ENCODE measurements at places on chromosomes 1 and 21.

- DNase-seq: no peak
These were observed 152.4 kb downstream of the KCTD3 start for GRCh38 chr1:215719552-215719951.

DNA sequence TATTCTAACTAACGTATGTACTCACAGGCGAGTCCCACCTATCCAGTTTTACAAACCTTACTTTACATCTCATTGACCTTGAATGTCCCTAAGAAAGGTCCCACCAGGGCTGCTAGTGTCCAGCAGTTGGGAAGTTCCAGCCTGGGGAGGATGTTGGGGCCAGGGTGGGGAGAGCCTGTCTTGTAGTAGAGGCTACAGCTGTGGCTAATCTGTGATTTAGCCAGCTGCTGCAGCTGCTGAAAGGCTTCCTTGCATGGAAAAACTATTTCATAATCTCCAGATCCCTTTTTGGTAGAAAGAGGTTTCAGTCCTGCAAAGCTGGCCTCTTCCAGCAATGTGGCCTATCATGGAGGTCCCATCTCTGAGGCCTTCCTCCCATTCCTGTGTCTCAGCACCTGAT, 23.1 kb downstream of the TNN start:
- no peak for DNase-seq

DNA sequence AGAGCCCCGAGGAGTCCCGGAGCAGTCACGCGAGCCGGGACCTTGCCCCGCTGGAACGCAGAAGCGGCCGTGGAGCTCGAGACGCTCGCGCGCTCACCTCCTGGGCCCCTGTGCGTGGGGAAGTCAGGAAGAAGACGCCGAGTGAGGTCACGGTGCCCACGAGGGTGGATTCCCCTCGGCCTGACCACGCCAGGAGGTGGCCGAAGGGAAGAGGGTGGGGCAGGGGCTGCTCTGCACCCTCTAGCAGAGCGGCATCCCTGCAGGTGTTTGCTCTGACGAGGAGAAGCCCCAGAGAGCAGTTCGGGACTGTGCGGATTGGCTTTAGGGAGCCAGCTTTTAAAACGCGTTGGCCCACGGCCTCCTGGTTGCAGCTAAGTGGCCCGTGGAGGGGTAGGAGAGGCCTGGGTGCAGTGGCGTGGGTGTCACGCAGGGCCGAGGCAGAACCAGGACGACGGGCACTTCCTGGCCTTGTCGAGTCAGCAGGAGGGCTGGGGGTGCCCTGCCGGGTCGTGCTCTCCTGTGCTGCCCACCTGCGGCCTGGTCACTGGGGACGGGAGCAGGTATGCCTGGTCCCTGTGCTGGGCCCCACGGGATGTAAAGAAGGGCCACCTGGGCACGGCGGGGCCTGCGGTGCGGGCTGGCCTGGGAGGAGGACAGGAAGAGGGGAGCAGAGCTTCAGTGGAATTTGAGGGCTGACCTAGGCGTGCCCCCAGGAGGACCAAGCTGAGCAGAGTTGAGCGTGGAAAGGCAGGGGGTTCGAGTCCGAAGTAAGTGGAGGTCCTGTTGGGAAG, 1.0 kb downstream of the PDXK start:
- no peak for DNase-seq

DNA sequence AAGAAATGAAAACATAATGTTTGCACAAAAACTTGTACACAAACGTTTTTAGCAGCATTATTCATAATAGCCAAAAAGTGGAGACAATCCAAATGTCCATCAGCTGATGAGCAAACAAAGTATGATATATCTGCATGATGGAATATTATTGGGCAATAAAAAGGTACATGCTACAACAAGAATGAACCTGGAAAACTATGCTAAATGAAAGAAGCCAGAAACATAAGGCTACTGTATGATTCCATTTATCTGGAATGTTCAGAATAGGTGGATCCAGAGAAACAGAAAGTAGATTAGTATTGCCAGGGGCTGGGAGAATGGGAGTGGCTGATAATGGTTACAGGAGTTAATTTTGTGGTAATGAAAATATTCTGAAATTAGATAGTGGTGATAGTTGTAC, 19.0 kb downstream of the FBXO28 start:
- DNase-seq: no peak

GRCh38 chr1:175192630-175193526, at the start of gene KIAA0040:
Gene KIAA0040 (minus strand): TSS chr1:175192776. CDS start chr1:175161013, 31,763 bp downstream.
- DNase-seq: no peak

DNA sequence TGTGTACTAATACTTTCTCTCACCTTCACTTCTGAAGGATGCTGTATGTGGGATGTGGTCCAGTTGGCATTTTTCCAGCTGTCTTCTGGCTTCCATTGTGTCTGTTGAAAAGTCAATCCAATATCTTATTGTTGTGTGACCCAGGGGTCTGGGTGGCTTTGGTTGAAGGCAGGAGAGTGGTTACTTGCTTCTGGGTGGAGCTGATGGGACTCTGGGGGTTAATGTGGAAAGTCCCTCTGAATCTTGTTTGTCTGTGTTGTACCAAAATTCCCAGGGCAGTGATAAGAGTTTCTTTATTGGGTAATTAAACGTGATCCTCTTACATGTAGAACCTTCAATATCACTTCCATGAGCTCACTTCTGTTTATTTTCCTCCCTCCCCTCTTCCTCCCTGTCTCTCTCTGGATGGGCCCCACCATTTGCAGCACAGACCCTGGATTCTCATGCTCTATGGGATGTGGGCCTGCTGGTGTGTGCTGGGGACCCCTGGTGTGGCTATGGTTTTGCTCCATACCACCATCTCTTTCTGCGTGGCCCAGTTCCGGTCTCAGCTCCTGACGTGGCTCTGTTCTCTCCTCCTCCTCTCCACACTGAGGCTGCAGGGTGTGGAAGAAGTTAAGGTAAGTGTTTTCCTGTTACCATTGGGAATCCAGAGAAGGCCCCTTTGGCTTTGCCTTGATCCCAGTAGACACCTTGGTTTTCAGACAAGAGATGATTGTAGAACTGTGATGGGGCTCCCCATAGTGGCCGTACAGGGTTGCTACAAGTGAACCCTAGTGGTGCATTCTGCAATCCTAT, 71.5 kb downstream of the HHAT start:
- DNase-seq: peak; percentile 38

- DNase-seq: no peak
These were observed 58.9 kb downstream of the FBXO2 start for GRCh38 chr1:11595285-11595684.

- no peak for DNase-seq
These were observed at the start of gene FHL3 for GRCh38 chr1:38005195-38006007. Gene FHL3 (minus strand): TSS chr1:38005514. CDS start chr1:37999412, 6,102 bp downstream.

DNA sequence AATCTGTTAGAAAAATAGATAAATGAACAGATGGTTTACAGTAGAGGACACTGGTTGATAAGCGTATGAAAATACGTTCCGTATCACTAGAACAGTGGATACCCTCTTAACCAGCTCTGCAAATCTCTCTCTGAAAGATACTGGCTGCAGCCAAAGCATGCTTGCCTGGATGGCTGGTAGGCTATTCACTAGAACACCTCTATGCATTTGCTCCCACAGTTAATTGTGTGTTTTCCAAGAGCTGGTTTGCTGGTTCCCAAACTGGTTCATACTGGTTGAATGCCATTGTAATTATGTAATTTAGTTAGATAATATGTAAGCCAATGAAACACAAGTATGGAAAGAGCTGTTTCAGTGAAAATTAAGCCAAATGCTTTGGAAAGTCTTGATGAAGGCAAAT, 126.6 kb downstream of the C1orf21 start:
- DNase-seq: no peak

- DNase-seq: no peak
These were observed 12.1 kb downstream of the BLACAT1 start for GRCh38 chr1:205443585-205444299.

GRCh38 chr1:62964141-62964540, 180.2 kb downstream of the ATG4C start:
- no peak for DNase-seq

All from AG04449 (cell line).